ENCODE measurements at places on chromosomes 3 and 15.
A peak's percentile ranks its signal among the peaks of the same experiment; 100 is the strongest.

- no peak for DNase-seq
These were observed 462.2 kb downstream of the ZPLD1 start for GRCh38 chr3:102896851-102897621.

DNA sequence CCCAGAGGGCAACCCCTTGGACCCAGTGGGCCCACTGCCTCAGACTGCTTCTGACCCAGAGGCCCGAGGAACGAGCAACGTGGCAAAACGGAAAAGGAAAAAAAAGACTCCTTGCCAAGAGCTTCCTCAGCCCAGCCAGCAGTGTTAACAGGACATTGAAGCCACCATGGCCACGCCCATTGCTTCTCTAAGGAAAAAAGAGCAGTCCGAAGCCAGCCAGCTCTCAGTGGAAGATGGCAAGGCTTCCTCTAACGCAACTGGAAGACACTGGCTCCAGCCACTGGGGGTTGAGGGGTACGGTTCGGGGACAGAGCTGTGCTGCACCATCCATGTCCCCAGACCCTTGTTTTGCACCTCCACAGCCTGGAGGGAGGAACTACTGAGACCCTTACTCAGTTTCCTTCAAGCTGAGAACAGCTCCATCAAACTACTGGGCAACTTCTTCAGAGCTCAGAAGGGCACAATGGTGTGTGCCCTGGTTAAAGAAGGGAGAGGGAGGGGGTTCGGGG is 10.7 kb downstream of the BMF start:
- DNase-seq = no peak

DNA sequence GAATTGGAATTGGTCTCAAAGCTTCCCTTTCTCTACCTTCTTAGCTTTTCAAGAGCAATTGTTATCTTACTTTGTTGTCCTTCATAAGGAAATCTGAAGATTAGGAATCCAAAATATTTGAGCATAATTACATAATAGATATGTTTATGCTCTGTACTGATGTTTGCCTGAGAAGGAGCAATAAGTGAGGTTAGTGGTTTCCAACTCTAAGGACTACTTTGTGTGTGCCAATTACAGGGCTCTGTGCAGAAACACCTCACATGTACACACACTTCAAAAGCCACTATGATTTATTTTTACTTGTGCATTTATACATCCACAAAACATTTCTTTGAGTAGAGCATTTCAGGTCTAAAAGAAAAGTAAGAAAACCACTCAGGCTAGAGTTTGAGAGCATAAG is 49.9 kb downstream of the MME start:
- no peak for DNase-seq

- no peak for DNase-seq
These were observed 89.4 kb upstream of the SKOR1 start for GRCh38 chr15:67735896-67736295.

GRCh38 chr3:52088445-52089367 is 32.3 kb upstream of the DUSP7 start:
- no peak for DNase-seq

DNA sequence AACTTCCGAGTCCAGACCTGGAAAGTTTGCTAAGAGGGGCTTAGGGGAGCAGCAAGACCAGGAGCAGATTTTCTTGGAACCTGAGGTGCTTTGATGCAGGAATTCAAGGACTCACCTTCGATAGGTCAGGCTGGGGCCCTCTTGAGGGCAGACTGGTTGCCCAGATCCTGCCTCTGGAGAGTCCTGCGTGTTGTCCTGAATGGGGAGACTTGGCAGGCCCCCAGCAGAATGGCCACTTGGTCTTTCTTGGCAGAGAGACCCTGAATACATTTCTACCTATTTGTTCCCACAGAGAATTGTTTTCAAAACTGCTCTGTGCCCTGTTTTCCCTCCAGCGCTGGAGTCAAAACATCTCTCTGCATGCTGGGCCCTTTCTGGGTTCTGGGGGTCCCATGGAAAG is 4.2 kb downstream of the KLF13 start:
- DNase-seq = no peak

GRCh38 chr3:31341130-31341529 is 191.6 kb upstream of the STT3B start:
- no peak for DNase-seq

DNA sequence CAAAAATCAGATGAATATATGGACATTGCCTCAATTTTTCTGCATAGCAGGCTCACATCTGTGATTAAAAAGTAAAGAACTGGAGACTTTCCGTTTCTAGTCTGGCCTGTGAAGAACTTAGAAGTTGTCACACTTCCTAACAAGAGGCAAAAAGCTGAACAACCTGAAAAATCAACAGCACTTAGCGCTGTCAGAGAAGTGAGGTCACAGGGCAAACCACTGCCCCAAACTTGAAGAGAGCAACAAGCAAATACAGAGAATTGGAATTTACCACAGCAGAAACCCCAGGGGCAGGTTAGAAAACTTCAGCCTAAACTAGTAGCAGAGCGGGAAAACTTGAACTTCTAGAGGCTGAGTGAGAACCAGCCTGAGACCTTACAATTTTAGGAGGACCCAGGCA is 38.9 kb downstream of the CCDC54 start:
- no peak for DNase-seq

- no peak for DNase-seq
These were observed 8.4 kb downstream of the CDAN1 start for GRCh38 chr15:42728560-42728959.

DNA sequence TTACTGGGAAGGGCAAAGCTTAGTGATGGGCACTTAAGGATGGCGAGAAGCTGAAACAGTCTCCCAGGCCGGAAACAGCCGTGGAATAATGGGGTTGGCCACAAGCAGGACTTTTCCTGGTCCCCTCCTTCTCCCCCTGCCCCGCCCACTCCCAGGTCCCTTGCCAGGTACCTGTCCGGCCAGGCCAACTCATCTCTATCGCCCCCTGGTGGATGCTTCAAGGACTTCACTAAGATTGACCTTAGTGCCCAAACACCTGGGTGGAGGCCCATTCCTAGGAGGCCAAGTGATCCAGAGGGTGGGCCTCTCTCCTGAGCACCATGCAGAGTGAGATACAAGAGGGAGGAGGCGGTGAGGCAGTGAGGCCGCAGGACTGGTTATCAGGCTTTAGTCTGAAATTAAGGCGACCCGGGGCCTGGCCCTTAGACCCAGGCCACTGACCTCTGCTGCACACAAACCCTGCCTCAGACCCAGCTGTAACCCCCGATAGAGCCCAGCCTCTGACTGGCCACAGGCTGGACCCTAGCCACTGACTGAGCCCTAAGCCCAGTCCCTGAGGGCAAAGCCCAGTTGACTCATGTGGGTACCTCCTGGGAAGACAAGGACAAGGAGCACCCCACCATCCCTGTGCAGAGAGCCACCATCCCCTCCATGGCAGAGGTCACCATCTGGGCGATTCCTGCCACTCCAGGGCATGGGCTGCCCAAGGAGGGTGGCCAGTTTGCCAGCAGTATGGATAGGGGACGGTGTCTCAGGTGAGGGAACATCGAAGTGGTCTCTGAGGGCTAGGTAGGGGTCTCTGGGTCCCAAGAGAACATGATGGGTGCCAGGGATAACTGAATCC is 37.6 kb downstream of the VIPR1 start:
- DNase-seq = no peak

DNA sequence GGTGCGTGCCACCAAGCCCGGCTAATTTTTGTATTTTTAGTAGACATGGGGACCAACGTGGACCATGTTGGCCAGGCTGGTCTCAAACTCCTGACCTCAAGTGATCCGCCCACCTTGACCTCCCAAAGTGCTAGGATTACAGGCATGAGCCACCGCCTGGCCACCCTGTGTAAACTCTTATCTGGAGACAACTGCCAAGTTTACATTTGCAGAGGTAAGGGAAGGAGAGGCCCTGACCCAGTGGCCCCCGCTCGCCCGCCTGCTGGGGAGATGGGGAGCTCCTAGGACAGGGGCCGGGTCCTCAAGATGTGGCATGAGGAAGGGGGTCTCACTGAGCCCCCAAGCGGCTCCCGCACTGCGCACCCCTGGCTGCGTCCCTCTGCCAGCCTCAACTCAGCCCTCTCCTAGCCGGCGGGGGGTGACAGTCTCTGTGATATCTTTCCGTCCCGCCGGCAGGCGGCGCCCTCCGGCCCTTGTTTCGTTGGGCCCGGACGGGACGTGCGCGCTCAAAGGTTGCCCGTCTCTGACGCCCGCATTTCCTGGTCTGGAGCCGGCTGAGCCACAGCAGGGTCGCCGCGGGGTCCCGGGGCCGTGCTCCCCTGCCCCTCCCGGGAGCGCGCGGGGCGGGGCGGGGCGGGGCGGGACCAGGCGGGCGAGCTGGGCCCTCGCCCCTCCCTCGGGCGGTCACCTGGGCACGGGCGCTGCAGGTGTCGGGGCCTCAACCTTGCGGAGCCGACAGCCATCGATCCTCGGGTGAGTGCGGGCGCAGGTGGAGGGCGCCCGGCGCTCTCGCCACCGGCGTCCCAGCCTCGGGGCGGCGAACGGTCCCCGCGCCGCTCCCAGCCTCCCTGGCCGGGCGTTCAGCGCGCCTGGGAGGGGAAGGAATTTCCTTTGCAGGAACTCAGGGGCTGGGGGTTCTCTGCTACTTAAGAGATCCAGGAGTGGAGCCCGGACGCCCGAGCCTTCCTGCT is at the start of gene GPR160:
Gene GPR160, plus strand, starts transcription at position 533 of the 971 bp plus-strand sequence. CDS start 45,978 bp downstream, outside the sequence.
- no peak for DNase-seq

- DNase-seq = no peak
These were observed 15.4 kb downstream of the ZSCAN2 start for GRCh38 chr15:84616235-84616634.

DNA sequence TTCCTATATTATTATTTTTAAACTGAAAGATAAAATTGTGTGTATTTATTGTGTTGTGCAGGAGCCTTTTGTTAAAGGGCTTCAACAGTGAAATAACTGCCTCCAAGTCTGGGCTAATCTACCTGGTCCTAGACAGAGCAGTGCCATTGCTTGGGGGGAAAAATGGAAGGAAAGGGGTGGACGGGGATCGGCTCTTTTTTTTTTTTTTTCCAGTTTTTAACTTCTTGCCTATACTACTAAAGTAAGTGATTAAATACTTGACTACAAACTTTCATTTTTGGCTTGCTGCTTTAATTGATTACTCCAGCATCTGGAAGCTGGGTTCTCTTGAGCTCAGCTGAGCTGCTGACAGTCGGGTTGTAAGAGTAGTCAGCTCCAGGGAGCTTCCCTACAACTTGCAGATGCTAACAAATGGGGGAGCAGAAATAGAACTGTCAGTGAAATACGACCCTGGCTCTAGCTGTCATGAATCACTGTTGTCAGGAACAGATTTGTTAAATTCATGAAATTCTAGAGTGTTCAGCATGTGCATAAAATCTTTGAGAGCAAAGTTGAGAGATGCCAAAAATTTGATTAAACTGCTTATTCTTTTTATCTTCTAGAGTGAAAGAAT is 276.7 kb downstream of the ROBO1 start:
- DNase-seq = no peak

DNA sequence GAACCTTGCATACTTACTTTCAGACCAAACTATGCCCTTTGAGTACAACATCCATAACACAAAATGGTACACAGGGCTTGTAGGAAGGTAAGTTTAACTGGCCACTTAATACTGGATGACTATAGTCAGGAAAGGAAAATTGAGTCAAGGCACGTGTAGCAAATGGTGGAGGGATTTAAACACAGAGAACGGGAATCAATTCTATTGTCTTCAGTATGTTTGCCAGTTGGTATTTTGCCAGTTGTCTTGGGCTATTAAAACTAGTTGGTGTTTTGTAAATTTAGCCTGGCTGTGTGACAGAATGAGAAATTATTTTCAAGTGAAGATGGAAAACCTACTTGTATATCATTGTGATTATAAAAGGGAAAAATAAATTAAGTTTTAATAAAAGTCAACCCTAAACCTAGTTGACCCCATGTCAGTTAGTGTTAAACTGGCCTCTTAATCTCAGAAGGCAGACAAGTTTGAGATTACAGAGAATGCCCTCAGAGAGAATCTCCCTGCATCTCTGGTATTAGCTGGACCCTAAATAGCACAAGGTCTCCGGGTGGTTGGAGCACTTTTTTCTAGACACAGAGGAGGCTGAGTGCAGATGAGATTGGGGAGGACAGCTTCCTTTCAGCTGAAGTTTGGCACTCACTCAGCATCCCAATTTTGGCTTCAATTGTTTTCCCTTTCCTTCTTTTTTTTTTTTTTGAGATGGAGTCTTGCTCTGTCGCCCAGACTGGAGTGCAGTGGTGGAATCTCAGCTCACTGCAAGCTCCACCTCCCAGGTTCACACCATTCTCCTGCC is 91.2 kb downstream of the MB21D2 start:
- DNase-seq = no peak

- no peak for DNase-seq
These were observed 27.1 kb upstream of the VPS8 start for GRCh38 chr3:184784731-184785500.

DNA sequence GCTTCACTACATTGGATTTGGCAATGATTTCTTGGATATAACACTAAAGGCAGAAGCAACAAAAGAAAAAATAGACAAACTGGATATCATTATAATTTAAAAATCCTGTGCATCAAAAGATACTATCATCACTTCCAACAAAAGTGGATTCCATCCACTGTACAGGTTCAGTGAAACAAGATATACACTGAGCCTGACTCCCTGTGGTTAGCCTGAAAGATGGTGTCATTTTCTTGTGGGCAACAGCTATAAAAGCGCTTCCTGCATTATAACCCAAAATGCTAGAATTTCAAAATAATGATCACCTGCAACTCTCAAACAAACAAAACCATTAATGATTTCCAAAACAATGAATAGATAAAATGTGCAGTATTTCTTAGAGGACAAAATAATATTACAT is 39.6 kb upstream of the TBC1D23 start:
- no peak for DNase-seq

DNA sequence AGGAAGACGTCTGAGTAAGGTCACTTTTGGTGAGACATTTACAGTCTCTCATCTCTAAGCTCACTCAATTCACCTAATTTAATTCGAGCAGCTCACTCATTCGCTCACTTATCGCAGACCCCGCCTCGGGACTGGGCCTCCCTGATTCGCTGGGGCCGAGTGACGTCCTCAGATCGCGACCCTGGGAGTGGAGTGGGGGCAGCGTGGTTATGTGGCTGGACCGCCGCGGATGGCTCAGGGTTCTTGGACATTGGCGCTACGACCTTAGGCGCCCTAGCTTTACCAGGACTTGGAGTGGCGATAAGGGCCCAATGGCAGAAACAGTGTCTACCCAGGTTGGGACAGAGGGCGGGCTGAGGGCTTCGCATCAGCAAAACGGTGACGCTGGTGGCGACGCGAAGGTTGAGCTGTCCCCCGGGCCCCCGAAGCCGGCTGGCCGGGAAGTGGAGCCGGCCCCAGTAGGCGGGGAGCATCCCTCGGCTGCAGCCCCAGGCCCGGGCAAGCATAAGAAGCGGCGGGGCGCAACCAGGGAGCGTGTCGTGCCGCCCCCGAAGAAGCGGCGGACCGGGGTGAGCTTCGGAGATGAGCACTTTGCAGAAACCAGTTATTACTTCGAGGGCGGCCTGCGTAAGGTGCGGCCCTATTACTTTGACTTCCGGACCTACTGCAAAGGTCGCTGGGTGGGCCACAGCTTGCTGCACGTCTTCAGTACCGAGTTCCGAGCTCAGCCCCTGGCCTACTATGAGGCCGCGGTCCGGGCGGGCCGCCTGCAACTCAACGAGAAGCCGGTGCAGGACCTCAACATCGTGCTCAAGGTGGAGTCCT is at the start of gene RPUSD2:
Gene RPUSD2, plus strand, starts transcription at position 171 of the 825 bp plus-strand sequence. Its CDS starts 39 bp downstream, at position 210.
- peak; percentile 73 for DNase-seq

DNA sequence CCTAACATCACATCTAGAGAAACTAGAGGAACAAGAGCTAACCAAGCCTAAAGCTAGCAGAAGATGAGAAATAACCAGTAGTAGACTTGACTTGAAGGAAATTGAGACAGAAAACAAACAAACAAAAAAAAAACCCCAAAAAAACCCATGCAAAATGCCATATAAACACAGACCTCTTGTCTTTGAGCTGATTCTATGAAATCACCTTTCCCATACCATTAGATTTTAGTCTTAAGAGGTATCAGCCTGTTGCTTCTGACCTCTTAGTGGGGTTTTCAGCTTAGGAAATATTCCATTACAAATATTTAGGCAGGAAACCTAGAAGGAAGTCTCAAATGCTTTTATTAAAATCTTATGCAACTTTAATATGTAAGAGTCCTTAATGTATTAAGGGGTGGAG is 23.9 kb upstream of the ST3GAL6 start:
- no peak for DNase-seq
